ENCODE measurements at places on chromosomes 7 and 10. TPM values are rescaled to one million over a fixed set of nuclear protein-coding genes. Genes with fewer than 3 reads are reported as not detected.

MUC3A gene
- not detected for total RNA-seq

DNA sequence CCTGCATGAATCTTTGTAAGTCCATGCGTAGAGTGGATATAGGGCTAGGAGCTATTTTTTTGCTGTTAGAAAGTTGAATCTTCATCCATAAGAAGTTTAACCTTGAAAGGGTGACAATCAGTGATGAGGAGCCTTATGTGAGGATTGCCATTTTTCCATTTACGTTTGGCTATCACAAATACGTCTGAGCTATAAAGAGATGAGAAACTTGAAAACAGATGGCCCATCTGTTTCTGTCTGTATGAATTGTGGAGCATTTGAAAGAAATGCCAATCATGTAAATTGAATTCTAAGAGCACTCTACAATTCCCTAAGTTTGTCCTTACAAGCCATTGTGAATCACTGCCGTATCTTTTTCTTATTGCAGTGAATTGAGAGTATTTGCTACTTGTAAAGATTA lies 169.8 kb upstream of the TEX47 start:
- no peak for DNase-seq

HOXA1 gene
- 0.89 TPM for total RNA-seq

OGDHL gene
- total RNA-seq, result 0.10 TPM

- no peak for DNase-seq
Observed at GRCh38 chr7:30168835-30169573, 34.2 kb downstream of the MTURN start.

DNA sequence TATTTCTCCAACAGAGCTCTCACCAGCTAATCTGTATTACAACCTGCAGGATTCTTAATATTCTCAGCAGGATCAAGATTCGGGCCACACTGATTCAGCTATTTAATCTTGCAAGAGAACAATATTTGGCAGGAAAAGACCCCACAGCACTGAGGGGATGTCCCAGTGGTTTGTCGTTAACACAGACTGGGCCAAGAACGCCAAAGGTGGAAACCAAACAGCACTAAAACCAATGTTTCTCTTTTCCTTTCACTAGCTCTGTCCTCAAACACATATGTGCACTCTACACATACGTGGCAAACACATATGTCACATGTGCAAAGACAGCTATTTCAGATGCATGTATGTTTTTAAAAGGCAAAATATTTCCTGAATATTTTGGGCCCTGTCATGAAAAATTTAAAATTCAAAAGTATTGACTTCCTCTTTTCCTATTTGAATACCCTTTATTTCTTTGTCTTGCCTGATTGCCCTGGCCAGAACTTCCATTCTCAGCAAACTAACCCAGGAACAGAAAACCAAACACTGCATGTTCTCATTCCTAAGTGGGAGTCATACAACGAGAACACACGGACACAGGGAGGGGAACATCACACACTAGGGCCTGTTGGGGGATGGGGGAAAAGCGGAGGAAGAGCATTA lies 51.7 kb upstream of the NEBL start:
- no peak for DNase-seq

DNA sequence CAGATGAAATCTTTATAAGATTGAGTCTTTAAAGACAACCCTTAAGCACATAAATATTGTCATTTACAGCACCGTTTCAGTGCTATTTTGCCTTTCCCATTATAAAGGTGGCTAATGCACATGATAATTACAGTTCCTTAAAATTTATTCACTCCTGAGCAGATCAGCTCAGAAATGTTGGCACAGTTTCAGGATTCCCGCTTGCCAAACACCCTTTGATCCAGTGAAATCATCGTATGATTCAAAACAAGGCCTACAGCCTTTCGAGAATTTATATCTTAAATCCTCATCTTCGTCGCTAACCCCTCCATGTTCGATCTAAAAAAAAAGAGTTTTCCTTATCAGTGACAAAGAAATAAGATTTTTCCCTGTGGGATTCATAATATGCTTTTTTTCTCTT lies 14.1 kb upstream of the SOSTDC1 start:
- DNase-seq, result no peak

PON3 gene
- total RNA-seq, result not detected

- no peak for DNase-seq
Observed at GRCh38 chr10:30510184-30510931, 76.4 kb downstream of the MAP3K8 start.

GPR85 gene
- total RNA-seq, result not detected

- DNase-seq, result no peak
Observed at GRCh38 chr7:141573511-141573910, 22.3 kb downstream of the AGK start.

GRCh38 chr7:158394936-158395335 lies 192.7 kb downstream of the PTPRN2 start:
- DNase-seq, result peak; percentile 37

GRCh38 chr10:79239275-79239779 lies 107.9 kb upstream of the PPIF start:
- DNase-seq, result no peak

- DNase-seq, result no peak
Observed at GRCh38 chr7:94649450-94649849, 6.5 kb downstream of the SGCE start.

- DNase-seq, result no peak
Observed at GRCh38 chr10:55873485-55873884, 487.6 kb downstream of the ZWINT start.

GRCh38 chr7:76062254-76062653 lies 14.3 kb downstream of the MDH2 start:
- DNase-seq, result no peak

ARL3 gene
- total RNA-seq, result 5.2 TPM

GRCh38 chr7:37531225-37531624 lies 82.6 kb upstream of the ELMO1 start:
- DNase-seq, result no peak

BBS9 gene
- total RNA-seq, result 7.9 TPM

GRCh38 chr7:30468791-30469190 lies 9.8 kb downstream of the NOD1 start:
- DNase-seq, result no peak

ANKRD1 gene
- total RNA-seq, result not detected

DNA sequence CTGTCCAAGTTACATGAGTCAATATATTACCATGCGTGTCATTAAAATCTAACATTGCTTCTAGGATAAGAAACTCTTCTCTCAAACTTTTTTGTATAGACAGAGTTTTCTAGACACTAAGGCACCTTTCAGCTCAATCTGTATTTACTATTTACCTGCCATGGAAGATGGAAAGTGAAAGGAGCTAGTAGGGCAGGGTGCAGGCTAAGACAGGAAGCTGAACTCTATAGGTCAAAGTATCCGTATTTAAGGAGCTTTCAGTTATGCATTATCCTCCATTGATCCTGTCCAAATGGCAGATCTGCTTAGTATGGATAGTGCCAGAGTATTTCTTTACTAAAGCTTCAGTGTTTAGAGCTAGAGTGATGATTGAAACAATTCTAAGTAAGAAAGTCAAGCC lies 612.8 kb downstream of the IPMK start:
- DNase-seq, result no peak

- DNase-seq, result no peak
Observed at GRCh38 chr10:67246066-67246555, 320.3 kb downstream of the LRRTM3 start.

DNA sequence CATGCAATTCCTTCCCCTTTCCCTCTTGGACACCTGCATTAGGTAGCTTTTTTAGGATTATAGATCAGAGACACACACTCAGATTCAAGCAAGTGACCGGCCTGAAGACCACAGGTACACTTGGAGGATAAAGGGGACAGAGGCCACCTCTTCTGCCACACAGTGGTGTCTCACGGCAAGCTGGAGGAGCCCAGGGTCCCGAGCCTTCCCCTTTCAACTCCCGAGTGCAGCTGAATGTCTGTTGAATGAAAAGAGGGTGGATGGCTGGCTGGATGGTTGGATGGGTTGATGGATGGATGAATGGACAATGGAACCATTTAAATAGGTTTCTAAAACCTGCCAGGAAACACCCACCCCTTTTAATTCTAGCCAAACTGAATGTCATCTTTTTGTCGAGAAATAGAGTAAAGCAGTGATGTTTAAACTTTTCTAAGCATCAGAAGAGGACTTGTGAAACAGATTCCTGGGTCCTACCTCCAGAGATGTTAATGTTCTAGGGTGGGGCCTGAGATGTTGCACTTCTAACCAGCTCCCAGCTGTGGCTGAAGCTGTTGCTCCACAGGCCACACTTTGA lies 49.2 kb upstream of the ZMIZ1 start:
- DNase-seq, result no peak

- DNase-seq, result no peak
Observed at GRCh38 chr7:70301673-70302185, 703.5 kb downstream of the AUTS2 start.

ZNF239 gene
- total RNA-seq, result 0.52 TPM

DNA sequence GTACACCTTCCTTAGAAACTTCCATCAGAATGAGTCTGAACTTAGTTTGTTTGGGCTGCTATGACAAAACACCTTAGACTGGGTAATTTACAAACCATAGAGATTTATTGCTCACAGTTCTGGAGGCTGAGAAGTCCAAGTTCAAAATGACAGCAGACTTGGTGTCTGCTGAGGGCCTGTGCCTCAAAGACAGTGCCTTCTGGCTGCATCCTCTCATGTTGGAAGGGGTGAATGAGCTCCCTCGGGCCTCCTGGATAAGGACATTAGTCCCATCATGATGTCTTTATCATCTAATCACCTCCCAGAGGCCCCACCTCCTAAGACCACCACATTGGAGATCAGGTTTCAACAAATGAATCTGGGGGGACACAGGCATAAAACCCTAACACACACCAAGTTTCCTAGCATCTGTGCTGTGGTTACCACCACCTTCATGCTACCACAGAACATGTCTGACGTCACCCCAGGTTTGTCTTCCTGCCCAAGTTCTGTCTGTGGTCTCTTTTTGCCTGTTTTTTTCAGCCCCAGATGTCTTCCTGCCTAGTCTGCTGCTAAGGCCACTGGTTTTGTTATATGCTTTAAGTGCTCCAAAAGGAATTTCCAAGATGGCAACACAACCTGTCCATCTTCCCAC lies 150.9 kb upstream of the COBL start:
- DNase-seq, result peak; percentile 77

DNA sequence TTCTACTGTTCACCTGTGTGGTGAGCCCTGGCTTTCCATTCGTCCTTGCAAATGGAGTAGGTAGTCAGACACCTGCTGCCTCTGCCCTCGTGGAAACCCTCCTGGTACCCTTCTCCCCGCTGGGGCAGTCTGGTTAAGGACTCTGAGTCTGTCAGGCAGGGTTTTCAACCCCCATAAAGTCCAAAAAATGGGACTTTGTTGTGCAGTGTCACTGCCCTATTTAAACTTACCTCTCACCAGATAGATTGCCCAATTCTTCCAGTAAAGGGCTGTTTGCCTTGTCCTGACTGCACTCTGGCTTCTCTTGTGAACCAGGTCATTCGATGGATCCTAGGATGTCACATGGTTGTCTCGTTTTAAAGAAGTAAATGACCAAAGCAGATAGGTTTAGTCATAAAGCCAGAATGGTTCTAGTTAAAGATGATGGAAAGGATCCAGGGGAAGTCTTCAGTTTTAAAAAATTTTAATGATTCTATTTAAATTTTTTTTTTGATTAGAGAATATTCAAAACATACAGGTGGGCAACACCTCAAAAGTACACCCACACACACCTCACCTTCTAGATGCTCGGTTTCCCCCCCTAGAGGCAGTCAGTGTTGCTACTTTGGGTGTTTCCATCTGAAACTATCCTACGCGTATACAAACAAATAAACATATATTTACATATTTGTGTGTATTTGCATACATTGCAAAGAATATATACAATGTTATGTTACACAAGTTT lies 22.0 kb downstream of the TMEM176B start:
- no peak for DNase-seq

DNA sequence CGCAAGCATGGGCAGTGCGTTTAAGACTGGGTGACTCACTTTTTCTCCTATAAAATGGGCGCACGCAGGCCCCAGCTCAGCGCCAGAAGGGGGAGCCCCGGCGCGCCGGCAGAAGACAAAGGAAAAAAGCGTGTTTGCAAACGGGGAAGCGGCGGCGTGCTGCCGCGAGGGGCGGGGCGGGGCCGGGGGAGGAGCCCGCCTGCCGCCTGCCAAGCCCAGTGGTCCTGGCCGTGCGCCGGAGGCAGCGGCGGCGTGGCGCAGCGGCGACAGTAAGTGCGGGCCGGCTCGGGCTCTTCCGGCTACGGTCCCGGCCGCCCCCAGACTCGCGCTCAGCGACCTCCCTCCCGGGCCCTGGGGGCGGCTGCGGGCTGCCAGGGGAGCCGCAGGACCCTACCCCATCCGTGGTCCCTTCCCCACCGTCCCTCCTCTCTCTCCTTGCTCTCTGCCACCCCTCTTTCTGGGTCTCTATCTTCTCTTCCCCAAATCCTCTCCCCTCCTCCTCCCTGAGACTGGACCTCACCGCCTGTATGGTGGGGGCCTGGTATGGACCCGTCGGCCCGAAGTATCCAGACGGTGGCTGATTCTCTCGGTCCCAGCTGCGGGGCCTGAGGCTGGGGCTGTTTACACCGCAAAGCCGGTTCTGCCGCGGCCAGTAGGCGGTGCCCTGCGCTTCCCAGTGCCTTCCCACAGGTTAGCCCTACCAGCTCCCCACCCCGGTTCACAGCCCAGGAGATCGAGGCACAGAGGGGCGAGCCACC lies at the start of gene SLC29A3:
Gene SLC29A3, plus strand, starts transcription at position 218 of the 758 bp plus-strand sequence. Its CDS starts 51 bp downstream, at position 269.
- DNase-seq, result peak; percentile 90

GRCh38 chr7:4240042-4240441 lies 442.1 kb upstream of the FOXK1 start:
- DNase-seq, result no peak

KIF11 gene
- 85.2 TPM for total RNA-seq

FGF8 gene
- not detected for total RNA-seq

- no peak for DNase-seq
Observed at GRCh38 chr10:124446830-124447750, 2.7 kb downstream of the NKX1-2 start.

- no peak for DNase-seq
Observed at GRCh38 chr7:128775744-128776474, at the start of gene OPN1SW. OPN1SW (minus strand) TSS chr7:128775794; CDS start chr7:128775781, 13 bp downstream.

KLLN gene
- 0.79 TPM for total RNA-seq

DNA sequence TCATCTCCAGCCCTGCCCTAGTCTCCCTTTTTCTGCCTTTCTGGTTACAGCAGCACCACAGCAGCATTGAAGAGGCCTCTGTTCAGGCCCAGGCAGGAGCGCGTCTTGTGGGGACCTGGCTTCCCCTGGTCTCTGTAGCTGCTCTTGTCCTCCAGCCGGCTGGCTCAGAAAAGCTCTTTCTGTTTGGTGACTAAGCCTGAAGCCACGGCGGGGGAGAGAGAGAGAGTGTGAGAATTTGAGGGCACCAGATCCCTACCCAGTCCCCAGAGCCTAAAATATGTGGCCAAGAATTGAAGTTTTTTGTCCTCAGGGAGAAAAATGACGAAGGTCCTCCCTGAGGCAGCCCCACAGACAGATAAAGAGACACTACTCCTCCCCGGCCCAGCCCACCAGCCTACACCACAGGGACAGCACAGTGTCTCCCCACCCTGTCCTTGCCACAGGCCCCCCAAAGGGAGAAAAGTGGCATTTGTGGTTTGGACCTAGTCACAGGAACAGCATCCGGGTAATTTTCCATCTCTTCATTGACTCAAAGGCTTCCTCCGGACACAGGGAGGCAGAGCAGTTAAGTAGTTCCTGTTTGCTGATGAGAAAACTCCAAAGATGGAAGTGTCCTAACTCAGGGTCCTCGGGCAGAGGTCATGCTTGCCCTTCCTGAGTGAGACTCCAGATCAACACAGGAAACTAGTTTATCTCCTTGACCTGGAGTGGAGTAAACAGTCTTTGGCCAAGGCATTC lies 13.3 kb upstream of the FAM180A start:
- no peak for DNase-seq

GSTO2 gene
- 1.2 TPM for total RNA-seq

- DNase-seq, result no peak
Observed at GRCh38 chr7:12028508-12028907, 182.6 kb upstream of the TMEM106B start.

Data from activated CD8-positive, alpha-beta T cell treated with anti-CD3 and anti-CD28 coated beads, Interleukin-2, amount 10 ng/mL, durations not matched to agents 7 days and 5 days (primary cell).